ENCODE measurements at places on chromosomes 6 and 20. TPM values are rescaled to one million over a fixed set of nuclear protein-coding genes. Genes with fewer than 3 reads are reported as not detected.

GRCh38 chr6:140370441-140370840 lies 996.0 kb upstream of the CITED2 start:
- DNase-seq = no peak

GRCh38 chr20:32391003-32391402 lies 32.9 kb downstream of the ASXL1 start:
- DNase-seq = no peak

Gene HUS1B
- total RNA-seq = 0.79 TPM

Gene CDH4
- total RNA-seq = 1.1 TPM

DNA sequence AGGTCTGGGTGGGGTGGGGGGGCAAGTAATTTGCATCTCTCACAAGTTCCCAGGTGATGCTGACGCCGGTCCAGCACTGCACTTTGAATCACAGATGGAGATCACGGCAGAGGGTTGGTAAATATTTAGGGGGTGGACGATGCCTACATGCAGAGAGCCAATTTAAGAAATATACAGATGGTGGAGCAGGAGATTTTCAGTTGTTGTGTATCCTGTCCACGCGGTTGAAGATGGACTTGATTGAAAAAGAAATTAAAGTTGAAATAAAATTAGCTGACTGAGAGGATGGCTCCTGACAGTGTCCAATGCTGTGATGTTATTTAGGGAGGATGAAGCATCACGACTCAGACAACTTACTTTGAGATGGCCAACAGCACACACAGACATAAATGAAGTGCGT lies 74.6 kb downstream of the PHACTR3 start:
- no peak for DNase-seq

DNA sequence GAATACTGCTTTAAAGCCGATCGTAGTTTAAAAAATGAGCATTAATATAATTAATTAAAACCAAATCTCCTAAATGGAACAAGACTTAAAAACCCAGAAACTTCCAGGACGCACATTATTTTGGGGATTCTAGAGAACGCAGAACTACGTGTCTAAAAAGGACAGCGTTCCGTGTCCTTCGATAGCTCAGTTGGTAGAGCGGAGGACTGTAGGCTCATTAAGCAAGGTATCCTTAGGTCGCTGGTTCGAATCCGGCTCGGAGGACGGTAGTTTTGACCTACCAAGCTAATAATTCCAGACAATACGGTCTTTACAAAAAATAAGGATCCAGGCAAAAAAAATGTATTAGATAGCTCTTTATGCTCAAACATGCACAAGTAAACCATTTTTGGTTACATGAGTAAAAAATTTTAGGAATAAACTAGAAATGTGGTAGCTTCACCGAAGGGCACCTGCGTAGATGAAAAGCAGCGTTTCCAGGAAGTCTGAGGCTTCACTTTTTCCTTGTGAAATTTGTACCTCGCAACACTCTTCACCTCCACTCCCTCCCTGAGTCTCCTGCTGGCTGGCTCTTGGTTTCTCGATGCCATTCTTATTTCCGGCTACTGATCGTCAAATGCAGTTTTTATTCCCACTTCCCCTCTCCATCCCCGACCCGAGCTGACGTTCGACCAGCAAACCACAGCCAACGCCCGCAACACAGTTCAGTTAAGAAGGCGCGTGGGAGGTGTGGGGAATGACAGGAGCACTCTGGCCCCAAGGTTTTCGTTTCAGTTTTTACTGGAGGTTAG lies 19.6 kb upstream of the ABT1 start:
- no peak for DNase-seq

DNA sequence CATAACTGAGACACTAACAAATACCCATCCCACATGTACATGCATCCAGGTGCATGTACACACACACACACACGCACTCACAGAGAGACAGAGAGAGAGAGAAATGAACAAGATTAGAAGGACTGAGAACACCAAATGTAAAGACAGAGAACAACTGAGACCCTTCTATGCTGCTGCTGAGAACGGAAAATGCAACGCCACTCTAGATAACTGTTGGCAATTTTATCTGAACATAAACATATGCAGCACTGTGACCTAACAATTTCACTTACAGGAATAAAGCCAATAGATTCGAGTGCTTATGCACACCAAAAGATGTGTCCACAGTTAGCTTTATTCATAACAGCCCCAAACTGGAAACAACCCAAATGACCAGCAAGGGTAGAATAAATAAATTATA lies 103.8 kb upstream of the LY86 start:
- no peak for DNase-seq

GRCh38 chr20:58240471-58240870 lies 12.0 kb upstream of the ANKRD60 start:
- DNase-seq = no peak

DNA sequence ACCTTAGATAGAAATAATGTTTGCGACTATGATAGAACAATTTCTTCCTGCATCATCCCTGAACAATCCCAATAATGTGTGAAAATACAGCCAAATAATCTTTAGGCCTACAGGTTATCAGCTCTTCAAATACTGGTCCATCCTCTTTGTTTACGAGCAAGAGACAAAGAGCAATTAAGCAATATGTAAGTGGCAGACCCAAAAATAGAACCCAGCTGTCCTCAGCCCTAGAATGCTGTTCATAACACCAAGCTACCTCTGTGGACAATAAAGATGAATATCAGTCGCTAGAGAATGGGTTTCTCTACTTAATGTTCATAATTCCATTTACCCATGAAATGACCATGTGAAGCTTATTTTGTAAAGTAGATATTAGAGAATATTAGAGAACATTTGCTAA lies 28.4 kb upstream of the OSTM1 start:
- no peak for DNase-seq

DNA sequence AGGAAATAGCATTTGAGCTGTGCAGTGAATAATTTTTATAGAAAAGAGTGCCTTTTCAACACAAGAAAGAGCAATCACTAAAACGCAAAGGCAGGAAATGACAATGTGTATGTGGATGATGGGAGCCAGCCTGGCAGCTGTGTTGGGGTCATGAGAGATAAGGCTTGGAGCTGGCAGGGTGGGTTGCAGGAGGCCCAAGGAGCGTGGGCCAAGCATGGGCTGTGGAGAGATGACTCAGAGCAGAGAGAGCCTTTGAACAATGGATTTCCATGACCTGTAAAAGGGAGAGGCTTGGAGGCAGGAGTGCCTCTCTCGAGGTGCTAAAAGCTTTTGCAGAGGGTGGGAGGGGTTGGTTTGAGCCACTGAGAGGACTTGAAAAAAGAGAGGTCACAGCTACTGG lies 6.6 kb upstream of the TBC1D7 start:
- DNase-seq = no peak

DNA sequence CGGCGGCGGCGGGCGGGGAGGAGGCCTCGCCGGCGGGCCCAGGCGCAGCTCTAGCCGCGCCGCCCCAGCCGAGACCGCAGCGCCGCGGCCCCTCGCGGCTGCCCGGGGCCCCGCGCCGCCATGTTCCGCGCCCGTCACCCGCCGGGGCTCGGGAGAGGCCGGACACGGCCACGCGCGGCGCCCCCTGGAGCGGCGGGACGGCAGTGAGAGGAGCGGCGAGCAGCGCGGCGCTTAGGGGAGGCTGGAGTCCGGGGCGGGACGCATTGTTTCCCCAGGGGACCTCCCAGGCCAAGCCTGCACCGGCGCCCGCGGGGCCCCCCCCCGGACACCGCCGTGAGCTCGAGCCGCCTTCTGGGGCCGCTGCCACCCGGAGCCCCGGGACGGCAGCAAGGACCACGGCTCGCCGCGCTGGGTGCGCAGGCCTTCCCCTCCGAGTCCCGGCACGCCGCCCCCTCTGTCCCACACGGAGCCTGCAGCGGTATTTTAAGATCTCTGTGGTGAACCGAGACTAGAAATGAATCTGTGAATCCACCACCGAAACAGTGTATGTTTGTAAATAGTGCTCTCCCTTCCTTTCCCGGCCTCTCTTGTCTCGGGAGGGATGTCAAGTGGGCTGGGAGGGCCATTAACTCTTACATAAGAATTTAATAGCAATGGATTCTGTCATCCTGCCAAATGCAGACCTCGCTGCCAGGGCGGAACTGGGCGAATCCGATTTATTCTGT lies 424 bp upstream of the KIF13A start:
- DNase-seq = no peak
